ENCODE measurements at places on chromosomes 4 and X.

DNA sequence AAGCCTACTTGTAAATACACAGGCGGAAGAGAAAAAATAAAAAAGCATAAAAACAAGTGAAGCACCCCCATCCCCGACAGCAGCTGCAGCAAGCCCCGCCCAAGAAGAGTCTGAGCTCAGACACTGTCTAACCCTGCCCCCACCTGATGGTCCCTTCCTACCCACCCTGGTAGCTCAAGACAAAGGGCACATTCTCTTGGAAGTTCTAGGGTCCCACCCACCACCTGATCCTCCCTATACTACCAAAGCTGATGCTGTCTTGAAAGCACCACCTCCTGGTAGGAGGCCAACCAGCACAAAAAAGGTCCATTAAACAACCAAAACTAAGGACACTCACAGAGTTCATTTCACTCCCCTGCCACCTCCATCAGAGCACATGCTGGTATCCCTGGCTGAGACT, 308.2 kb downstream of the KLHL13 start:
- H3K4me1 ChIP-seq = no peaks in the 10 kb centered on the region
- no peaks in the 10 kb centered on the region for H3K36me3 ChIP-seq
- no peak overlapping the region for H3K4me3 ChIP-seq
- H3K27me3 ChIP-seq = no peaks in the 10 kb centered on the region
- H3K27ac ChIP-seq = no peak overlapping the region

GRCh38 chr4:36332782-36333131, 51.3 kb downstream of the DTHD1 start:
- no peak overlapping the region for H3K4me3 ChIP-seq
- H3K27me3 ChIP-seq = no peaks in the 10 kb centered on the region
- no peak overlapping the region for H3K27ac ChIP-seq
- no peak for DNase-seq

DNA sequence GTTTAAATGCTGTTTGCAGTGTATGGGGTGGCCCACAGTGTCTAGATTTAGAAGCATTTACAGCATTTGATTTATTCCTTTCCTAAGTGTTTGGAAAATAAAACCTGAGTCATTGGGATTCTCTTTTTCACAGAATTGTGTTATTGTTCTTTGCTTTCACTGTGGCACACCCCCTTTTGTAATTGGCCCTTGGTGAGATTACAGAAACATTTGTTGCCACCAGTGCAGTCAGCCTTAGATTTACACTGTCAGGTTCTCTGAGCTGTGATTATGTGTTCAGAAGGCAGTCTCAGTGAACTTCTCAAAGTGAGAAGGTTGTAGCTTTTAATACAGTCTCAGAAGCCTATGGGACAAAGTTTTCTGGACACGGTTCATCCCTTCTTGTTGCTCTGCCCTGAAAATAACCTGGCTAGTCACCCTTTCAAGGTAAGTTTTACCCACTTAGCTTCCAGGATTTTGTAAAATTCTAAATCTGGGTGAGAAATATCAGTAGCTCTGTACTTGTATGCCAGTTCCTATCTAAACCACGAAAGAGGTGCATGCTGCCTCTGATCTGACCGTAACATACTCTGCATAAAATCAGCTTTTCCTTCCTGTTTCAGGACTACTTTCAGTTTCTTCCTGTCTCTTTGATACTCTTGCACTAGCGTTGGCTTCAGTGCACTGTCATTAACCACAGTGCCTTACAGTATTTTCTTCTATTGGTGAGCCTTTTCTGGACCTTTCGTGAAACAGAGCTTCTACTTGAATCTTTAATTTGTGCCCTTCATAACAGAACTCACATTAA, 12.6 kb downstream of the RUFY3 start:
- H3K36me3 ChIP-seq = peaks cover 5% of the 10 kb centered on the region
- H3K27ac ChIP-seq = peak overlapping the region; percentile 89
- no peaks in the 10 kb centered on the region for H3K27me3 ChIP-seq
- peak; percentile 60 for DNase-seq

GRCh38 chr4:117417856-117418255, 332.5 kb upstream of the TRAM1L1 start:
- no peaks in the 10 kb centered on the region for H3K27me3 ChIP-seq

- no peaks in the 10 kb centered on the region for H3K27me3 ChIP-seq
- peak overlapping the region; percentile 32 for H3K27ac ChIP-seq
- H3K4me1 ChIP-seq = peaks cover 30% of the 10 kb centered on the region
Measured at GRCh38 chr4:40586034-40586433, 43.6 kb downstream of the RBM47 start.

DNA sequence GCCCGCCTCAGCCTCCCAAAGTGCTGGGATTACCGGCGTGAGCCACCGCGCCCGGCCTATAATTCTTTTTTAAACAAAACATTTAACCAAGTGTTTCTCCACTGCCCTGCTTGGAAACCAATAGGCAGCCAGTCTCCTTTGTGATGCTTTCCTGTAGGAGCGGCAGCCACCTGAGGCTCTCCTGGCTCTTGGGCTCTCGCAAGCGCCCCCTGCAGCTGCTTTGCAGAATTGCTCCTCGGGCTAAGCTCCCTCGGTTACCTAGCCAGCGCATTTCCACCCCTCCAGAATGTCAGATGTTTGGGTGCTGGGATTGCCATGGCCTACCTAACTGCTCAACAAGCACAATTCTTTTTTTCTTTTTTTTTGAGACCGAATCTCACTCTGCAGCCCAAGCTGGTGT, 7.7 kb downstream of the S100P start:
- H3K27me3 ChIP-seq = no peaks in the 10 kb centered on the region
- DNase-seq = no peak
- peaks cover 31% of the 10 kb centered on the region for H3K4me1 ChIP-seq
- no peak overlapping the region for H3K4me3 ChIP-seq
- H3K36me3 ChIP-seq = peaks cover 31% of the 10 kb centered on the region
- no peak overlapping the region for H3K27ac ChIP-seq

DNA sequence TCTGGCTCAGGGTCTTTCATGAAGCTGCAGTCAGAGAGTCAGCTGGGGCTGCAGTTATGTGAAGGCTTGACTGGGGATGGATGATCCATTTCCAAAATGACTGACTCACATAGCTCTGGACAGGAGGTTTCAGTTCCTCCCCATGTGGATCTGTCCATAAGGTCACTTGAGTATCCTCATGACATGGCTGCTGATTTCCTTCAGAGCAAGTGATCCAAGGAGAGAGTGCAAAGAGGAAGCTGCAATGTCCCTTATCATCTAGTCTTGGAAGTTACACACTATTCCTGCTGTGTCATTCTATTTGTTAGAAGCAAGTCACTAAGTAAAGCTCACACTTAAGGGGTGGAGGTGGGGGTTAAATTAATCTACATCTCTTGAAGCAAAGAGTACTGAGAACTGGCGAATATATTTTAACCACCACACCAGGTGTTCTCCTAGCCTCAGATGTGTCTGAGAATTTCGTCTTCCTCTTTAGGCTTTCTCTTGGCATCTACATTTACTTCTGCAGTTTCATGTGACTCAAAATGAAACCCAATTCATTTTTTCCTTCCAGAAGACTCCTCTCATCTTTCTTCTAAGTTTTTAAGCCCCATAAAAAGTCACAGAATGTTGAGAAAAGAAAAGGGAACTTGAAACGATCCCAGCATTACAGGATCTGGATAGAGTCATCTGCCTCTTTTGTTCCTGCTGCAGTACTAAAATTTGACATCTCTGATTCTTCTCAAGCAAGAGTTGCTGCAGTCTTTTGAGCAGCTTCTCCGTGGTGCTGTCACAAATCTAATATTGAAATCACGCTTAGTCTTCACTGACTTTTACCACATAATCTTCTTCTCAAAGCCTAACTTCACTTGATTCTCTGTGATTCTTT, 3.8 kb upstream of the GRPR start:
- no peaks in the 10 kb centered on the region for H3K4me1 ChIP-seq
- DNase-seq = no peak
- peaks cover 41% of the 10 kb centered on the region for H3K27me3 ChIP-seq
- H3K27ac ChIP-seq = no peak overlapping the region

- DNase-seq = no peak
- H3K4me1 ChIP-seq = no peaks in the 10 kb centered on the region
- H3K36me3 ChIP-seq = no peaks in the 10 kb centered on the region
- no peak overlapping the region for H3K27ac ChIP-seq
- peaks cover 36% of the 10 kb centered on the region for H3K27me3 ChIP-seq
- H3K4me3 ChIP-seq = no peak overlapping the region
Measured at GRCh38 chr4:111839141-111839540, 306.1 kb upstream of the FAM241A start.

DNA sequence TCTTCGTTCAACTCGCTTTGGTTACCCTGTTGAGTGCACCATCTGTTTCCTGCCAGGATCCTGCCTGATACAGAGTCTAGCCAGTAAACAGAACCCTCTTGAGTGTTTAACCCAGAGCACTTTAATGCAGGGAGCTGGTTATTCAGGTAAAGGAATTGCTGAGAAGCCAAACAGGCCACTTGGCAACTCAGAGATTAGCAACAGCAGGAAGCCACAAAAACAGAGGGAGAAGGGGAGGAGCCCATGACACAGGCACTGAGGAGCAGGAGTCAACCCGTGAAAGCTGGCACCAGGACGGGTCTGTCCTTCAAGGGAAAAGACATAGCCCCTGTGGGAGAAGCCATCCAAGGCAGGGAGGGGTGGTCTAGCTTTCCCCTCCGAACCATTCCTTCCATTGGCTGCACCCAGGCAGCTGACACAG, 641.4 kb downstream of the ZNF674 start:
- H3K4me1 ChIP-seq = no peaks in the 10 kb centered on the region
- no peak overlapping the region for H3K4me3 ChIP-seq
- no peaks in the 10 kb centered on the region for H3K36me3 ChIP-seq
- no peak for DNase-seq
- no peak overlapping the region for H3K27ac ChIP-seq

DNA sequence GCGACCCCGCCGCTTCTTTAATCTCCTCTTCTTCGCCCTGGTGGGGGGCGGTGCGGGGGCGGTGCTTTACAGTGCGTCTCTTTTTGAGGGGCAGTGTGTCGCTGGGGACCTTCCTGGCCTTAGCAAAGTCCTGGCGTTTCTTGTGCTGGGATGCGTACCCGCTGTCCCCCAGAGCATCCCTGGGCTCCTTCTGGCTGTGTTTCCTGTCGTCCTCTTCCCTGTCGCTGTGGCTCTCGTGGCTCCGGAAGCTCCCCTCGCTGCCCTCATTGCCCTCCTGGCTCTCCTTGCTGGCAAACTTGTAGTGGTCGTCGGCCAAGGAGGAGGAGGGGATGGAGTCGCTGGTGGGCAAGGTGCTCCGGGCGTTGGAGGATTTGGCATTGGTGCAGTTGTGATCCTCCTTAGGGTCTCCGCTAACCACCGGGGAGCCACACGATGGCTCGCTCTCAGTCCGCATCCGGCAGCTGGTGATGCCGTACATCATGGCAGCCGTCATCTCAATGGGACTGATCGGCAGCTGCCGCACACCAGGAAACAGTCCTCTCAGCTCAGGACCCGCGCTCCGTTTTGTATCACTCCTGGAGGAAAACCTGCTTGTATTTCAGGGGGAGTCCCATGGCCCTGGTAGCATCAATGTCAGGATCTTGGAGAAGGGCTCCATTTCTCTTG, 30.4 kb upstream of the TMSB15A start:
- no peaks in the 10 kb centered on the region for H3K4me1 ChIP-seq

DNA sequence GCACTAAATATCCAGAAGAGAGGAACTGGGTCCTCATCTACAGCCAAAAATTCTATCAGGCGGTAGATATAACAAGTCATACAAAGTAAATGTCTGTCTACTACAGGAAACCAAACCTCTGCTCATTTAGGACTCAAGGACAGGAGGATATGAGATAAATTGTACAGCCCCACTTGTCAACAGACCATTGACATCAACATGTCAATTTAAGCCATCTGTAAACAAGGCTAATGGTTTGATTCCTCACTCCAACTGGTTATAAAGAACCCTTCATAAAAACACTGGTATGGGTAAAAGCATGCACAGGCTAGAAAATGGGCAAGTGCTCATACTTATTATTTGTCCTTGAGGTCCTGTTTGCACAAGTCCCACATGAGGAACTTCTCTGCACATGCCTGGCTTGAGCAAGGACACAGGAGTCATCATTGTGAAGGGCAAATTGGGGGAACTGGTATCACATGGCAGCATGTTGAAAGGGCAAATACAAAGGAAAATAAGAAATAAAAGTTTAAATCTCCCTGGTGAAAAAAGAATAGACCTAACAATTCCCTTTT, 13.2 kb downstream of the RTL8B start:
- H3K27me3 ChIP-seq = peaks cover 72% of the 10 kb centered on the region
- H3K4me1 ChIP-seq = no peaks in the 10 kb centered on the region
- H3K36me3 ChIP-seq = no peaks in the 10 kb centered on the region
- DNase-seq = no peak
- no peak overlapping the region for H3K27ac ChIP-seq

DNA sequence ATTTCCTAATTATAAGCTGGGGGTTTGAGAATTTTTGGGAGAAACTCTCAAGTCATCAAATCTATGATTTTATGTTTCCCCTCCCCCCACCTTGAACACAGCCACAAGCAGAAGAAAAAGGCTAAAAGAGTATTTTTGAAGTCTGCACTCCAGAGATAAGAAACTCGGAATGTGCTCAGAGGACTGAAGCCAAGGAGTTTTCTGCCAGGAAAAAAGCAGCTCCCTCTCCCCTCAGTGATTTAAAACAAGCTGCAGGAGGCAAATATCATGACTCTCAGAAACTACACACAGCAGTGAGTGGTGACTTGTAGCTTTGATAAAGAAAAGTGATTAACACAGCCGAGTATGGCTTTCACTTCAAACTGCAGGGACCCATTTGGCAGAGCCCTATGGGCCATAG, 800.2 kb upstream of the FTHL17 start:
- H3K27me3 ChIP-seq = peaks cover 39% of the 10 kb centered on the region
- no peak overlapping the region for H3K27ac ChIP-seq
- H3K4me1 ChIP-seq = no peaks in the 10 kb centered on the region
- H3K4me3 ChIP-seq = no peak overlapping the region

DNA sequence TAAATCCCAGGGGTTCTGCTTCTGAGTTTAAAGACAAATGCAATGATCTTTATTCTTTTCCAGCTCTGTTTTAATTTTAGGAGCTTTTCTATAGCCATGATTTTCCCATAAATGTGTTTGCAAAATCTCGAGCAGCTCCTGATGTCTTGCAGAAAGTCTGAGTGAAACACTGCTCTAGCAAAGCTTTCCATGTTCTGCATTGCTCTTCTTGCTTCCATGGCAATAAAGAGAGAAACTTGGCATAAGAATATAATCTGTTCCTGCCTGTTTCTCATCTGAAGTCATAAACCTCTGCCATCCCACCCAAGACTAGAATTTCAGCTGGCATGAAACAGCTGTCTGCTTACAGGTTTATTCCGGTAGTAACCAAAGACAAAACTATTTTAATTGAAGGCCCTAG, 254.5 kb downstream of the SPRY1 start:
- DNase-seq = no peak
- no peak overlapping the region for H3K27ac ChIP-seq
- H3K27me3 ChIP-seq = no peaks in the 10 kb centered on the region
- no peak overlapping the region for H3K4me3 ChIP-seq

DNA sequence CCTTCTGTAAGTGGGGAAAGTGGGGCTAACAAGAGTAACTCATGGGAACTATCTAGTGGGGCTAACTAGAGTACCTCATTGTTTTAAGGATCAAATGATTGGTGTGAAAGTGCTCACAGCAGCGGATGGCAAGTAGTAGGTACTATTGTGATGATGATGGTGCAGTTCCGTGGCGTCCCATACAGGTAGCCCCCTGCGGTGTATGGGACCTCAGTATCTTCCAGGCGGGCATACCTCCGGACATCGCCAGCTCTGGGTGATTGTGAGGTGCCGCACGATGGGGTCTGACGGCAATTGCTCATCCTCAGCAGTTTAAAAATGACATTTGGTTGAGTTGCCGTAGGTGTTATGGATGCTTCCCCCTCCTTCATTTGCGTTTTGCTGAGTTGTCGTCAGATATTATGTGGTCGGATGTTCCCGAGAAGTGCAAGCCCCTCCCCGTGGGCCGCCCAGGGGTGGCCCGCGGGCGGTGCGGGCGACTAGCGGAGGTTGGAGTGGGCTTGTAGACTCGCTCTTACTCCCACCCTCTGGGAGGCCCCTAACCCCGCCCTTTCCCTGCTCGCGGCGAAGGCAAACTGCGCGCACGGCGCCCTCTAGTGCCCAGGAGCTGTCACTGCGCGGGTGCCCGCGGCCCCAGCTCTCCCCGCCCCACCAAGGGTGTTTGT, 18.3 kb upstream of the GPR101 start:
- DNase-seq = peak; percentile 43
- H3K4me1 ChIP-seq = peaks cover 7% of the 10 kb centered on the region
- peaks cover 50% of the 10 kb centered on the region for H3K27me3 ChIP-seq
